T-cell (primary cell): ENCODE measurements at places on chromosomes 7 and 10. TPM values are rescaled to one million over a fixed set of nuclear protein-coding genes. Genes with fewer than 3 reads are reported as not detected.

Gene RBM17
- 124 TPM for total RNA-seq

Gene RADIL
- total RNA-seq = 0.30 TPM

Gene ACTR3C
- total RNA-seq = 12.4 TPM

Gene HOXA10
- not detected for total RNA-seq

Gene PKD2L1
- total RNA-seq = not detected

- DNase-seq = no peak
Observed at GRCh38 chr7:124618871-124619270, 146.7 kb downstream of the GPR37 start.

Gene EBF3
- total RNA-seq = not detected

DNA sequence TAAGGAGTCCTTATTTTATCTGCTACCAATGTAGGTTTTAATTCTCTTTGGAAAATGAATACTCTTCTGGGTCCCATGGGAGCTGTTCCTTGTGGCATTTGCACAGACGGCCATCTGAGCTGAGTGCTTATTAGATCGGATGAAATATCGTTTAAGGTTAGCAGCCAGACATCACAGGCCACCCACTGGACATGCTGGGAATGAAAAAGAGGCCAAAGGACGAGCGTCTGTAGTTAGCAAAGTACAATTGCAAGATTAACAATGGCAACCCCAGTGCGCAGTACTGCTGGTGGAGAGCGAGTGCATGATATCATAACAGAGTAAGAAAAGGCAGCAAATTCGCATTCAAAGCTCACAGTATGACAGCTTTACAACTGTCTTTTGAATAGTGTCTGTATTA, 28.3 kb upstream of the CREB5 start:
- no peak for DNase-seq

GRCh38 chr7:130365511-130366441, 14.5 kb upstream of the CPA1 start:
- no peak for DNase-seq

DNA sequence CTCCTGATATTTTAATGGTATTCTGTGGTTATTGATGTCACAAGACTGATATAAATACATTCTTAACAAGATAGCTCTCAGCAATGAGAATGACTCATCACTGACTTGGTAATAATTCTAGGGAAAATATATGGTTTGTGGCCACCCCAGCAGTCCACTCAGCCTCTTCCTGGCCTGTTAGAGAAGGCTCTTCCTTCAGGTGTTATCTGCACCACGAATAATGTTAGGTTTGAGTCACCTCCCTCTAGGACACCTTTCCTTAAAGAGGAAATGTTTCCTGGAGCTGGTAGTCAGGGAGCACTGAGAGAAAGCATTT, 163.3 kb downstream of the SVIL start:
- no peak for DNase-seq

GRCh38 chr10:10821926-10822325, 195.7 kb upstream of the CELF2 start:
- no peak for DNase-seq

- no peak for DNase-seq
Observed at GRCh38 chr7:38846280-38846679, 62.7 kb downstream of the VPS41 start.

GRCh38 chr7:5436003-5436678, 12.5 kb upstream of the TNRC18 start:
- DNase-seq = no peak

- no peak for DNase-seq
Observed at GRCh38 chr7:77791956-77792355, 6.3 kb downstream of the TMEM60 start.

Gene RBM20
- total RNA-seq = 0.09 TPM

DNA sequence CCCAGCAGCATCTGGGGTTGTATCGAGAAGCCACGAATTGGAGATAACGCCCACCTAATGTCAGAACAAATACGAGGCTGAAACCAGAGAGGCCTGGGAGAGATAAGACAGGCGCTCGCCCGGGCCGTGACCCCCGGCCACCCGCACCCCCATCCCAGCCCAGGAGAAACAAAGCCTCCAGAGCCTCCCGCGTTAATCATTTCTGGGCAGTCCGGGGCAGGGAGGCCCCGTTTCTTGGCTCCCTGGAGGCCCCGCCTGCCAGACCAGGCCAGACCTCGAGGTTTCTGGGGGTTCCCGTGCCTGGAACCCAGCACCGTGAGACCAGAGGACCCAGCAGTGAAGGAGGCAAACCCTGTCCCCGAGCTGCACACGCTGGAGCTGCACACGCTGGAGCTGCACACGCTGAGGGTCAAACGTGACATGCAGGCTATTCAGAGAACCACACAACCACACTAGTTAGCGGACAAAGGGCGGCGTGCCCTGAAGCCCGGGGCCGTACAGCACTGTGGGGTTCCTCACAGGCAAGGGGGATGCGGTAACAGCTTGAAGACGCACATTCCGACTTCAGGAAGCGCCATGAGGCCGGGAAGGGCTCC, 53.4 kb downstream of the FOXL3 start:
- no peak for DNase-seq

- DNase-seq = no peak
Observed at GRCh38 chr10:9243941-9244411, 1189.5 kb downstream of the GATA3 start.

- no peak for DNase-seq
Observed at GRCh38 chr10:33306701-33307519, 27.6 kb downstream of the NRP1 start.

GRCh38 chr10:30490289-30491000, 56.5 kb downstream of the MAP3K8 start:
- DNase-seq = no peak

GRCh38 chr10:99711129-99711719, 20.7 kb downstream of the COX15 start:
- DNase-seq = no peak

GRCh38 chr7:70975754-70976153, 156.2 kb upstream of the GALNT17 start:
- DNase-seq = no peak

- no peak for DNase-seq
Observed at GRCh38 chr7:125126376-125126775, 196.8 kb upstream of the POT1 start.

Gene SUN3
- 0.55 TPM for total RNA-seq

DNA sequence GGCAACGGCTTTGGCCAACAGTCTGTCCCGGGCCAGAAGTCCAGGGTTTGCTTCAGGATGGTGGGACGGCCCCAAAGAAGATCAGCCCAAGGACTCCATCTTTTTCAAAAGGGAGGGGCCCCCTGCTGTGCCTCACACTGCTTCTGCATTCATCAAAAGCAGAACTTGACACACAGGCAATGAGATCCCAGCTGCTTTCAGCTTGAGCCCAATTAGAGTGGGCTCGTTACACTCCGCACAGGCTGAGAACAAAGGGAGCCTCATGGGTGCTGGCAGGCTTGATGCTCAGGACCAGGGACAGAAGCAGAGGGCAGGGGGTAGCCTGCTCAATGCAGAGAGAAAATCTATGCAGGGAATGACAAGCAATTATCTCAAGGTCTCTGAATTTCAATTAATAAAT, 45.5 kb downstream of the VOPP1 start:
- DNase-seq = no peak

DNA sequence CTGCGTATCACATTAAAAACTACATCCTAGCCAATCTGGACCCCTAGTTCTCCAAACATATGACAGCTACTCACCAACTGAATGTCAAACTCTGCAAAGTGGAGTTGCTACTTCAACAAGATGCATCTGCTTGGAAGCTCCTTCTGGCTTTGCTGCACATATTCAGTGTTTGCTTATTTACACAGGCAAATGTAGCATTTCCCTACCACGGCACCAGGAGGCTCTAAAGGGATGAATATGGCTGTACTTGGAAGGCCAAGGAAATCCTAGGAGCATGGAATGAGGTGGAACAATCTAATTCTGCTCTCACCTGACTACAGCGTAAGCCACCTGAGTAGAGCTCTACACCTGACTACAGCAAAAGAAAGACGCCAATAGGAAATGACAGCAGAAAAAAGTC, 39.7 kb downstream of the MTPAP start:
- DNase-seq = no peak

DNA sequence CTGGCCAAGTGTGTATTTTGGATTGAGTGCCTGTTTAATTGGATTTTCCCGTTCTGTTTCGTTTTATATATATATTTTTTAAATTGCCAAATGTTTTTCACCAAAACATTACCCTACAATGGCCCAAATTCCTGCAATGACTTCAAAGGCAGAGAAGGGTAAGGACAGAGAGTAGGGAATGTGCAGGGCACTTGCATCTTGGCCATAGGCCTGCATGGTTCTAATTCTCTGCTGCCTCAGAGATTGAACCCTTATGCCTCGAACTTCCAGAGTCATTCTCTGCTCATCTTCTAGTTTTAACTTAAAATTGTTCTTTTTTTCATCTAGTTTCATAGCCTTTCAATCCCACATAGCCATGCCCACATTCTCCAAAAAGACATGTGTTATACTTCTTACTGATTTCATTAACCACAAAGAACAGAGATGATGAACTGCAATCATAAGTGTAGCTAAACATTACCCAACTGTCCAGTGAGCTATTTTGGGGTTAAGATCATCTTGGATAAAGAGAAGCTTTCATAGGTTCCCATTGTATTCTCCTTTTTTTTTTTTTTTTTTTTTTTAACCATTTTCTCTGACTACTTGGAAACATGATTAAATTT, 177.6 kb downstream of the PLXDC2 start:
- no peak for DNase-seq
